Natural killer cell (primary cell): ENCODE measurements at places on chromosomes 6 and 20. TPM values are rescaled to one million over a fixed set of nuclear protein-coding genes. Genes with fewer than 3 reads are reported as not detected.

SLC22A1 gene
- total RNA-seq: 1.4 TPM

FAM209B gene
- total RNA-seq: 2.0 TPM

CDH26 gene
- total RNA-seq: 1.2 TPM

GPR63 gene
- total RNA-seq: 0.31 TPM

GRCh38 chr20:54474866-54475265, 527 bp upstream of the DOK5 start:
- DNase-seq: no peak

DNA sequence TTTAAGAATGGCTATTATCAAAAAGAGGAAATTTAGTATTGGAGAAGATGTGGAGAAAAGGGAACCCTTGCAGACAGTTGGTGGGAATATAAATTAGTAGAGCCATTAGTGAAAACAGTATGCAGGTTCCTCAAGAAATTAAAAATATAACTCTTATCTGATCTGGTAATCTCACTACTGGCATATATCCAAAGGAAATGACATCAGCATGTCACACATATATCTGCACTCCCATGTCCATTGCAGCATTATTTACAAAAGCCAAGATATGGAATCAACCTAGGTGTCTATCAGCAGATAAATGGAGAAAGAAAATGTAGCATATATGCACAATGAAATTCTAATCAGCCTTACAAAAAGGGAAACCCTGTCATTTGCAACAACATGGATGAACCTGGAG, 2.6 kb downstream of the SIRPG start:
- DNase-seq: no peak

- DNase-seq: no peak
Measured at GRCh38 chr20:20364593-20365479, 3.1 kb upstream of the INSM1 start.
